Fibroblast of mammary gland (primary cell): ENCODE measurements at places on chromosomes 2 and 18.

- DNase-seq: no peak
Observed at GRCh38 chr2:37858725-37859267, 66.3 kb upstream of the RMDN2 start.

DNA sequence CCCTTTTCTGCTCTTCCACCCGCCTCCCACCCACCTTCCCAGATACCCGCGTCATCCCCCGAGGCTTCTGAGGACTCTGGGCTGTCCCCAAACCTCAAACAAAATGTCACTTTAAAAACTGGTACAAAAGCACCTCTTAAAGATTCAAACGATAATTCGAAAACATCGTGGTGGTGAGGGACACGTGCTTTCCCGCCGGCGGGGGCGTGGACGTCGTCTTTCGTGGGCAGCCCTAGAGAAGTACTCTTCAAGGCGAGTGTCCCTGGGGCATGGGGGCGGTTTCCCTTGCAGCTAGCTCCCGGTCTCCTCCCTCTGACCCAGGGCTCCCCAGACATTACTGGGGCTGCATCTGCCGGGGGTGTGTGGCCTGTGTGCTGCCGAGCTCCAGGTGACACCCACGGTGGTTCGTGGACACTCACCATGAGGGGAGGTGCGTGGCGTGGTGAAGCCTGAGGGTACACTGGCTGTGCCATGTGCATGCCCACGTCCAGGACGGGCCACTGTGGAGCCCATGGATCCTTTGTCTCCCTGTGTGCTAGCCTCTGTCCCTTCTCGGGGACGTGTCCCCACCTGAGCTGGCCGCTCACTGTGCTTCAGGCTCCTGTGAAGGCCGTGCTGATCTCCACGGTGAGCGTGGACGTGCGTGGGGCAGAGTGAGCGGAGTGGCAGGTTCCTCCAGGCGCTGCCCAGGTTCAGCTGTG lies 117.8 kb downstream of the NFATC1 start:
- no peak for DNase-seq

- DNase-seq: no peak
Observed at GRCh38 chr2:16661526-16661925, 4.1 kb downstream of the CYRIA start.

DNA sequence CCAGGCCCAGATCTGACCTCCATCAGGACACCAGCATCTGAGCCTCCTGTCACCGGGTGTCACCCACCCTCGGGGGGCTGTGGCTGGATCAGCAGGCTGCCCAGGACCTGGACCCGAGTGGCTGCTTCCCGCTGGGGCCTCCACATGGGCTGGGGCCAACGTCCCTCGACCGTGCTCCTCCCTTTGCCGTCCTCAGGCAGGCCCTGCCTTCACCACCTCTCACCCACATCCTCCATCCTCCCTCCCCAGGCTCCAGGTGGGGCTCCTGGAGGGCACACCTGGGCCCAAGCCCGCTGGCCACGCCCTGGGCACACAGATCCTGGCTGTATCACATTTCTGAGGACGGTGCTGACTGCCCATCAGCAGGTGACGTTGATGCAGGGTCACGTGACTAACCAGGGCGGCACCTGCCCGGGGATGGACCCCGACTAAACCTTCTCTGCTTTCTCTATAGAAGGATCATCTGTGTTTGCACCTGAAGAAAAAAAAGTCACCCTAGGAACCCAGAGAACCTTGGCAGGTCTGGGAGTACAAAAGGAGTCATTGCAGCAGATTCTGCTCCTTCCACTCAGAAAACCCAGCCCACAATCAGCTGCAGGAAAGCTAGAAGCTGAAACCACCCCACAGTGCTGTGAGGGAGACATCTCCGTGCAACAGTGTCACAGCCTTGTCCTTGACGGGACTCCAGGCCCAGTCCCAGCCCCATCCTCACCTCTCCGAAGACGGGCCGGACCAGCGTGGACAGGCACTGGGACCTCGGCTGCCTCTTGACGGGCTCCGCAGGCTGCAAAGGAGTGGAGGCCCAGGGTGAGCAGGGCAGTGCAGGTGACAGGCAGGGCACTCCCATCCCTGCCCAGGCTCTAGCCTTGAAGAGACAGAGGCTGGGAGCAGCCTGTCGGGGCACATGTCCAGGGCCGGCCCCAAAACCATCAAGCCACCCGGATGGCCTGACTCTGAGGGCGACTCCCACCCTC lies 11.2 kb downstream of the STK25 start:
- DNase-seq: no peak

DNA sequence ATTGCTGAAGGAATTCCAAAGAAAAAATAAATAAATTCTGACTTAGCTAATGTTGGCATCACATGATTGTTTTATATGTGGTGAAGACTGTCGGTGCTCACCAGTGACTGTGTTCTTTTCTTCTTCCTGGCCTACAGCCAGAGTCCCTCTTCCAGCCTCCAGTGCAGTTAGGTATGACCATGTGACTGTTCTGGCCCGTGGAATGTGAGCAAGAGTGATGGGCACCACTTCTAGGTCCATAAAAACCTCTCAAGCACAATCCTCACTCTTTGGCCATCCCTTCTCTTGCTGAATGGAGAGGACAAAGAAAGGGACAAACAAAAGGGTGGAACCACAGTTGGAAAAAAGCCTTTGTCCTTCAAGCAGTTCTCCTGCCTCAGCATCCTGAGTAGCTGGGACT lies 39.0 kb upstream of the BMPR2 start:
- DNase-seq: no peak

DNA sequence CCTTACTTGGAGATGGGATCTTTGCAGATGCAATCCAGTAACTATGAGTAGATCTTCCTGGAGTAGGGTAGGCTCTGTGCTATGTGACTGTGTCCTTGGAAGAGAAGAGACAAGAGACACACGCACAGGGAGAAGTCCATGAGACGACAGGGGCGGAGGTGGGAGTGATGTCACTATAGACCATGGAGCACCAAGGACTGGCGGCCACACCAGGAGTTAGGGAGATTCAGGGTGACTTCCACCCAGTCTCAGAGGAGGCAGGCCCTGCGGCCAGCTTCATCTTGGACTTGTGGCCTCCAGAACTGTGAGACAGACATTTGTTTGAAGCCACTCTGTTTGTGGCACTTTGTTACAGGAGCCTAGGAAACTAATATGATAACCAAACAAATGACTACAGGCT lies 177.8 kb downstream of the INHBB start:
- no peak for DNase-seq

GRCh38 chr2:219174146-219174545 lies 2.6 kb downstream of the CNPPD1 start:
- no peak for DNase-seq

DNA sequence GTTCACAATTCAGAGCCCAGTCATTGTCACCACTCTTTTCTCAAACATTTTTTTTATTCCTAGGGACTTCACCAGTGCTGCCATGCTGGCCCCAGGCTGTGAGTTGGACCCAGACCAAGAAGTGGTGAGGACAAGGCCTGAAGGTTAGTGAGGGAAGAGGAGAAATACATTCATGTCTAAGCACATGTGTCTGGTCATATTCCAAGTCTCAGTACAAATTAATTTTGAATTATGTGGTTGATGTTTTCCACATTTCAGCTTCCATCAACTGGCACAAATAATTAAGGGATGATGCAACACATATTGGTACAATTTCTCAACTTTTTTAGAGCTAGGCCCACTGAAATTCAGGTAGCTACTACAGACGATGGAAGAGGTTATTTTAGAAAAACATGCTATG lies 106.6 kb upstream of the UPP2 start:
- no peak for DNase-seq
